Mucosa of gallbladder (tissue), 1 donor: ENCODE measurements at places on chromosomes 16 and 17. TPM values are rescaled to one million over a fixed set of nuclear protein-coding genes. Genes with fewer than 3 reads are reported as not detected.

The TPSG1 gene
- 1.6 TPM for total RNA-seq

The TNFRSF17 gene
- total RNA-seq: 0.46 TPM

The HOXB3 gene
- total RNA-seq: 17.2 TPM

The WNK4 gene
- total RNA-seq: 0.37 TPM

The LRRC37B gene
- total RNA-seq: 22.9 TPM

The ZNF597 gene
- total RNA-seq: 2.3 TPM

The COX6A2 gene
- total RNA-seq: 1.3 TPM

The CHST5 gene
- 0.63 TPM for total RNA-seq

The TBC1D3K gene
- total RNA-seq: not detected

The NSF gene
- 44.7 TPM for total RNA-seq

The PLA2G10 gene
- total RNA-seq: 7.0 TPM

The MYH11 gene
- 1,761 TPM for total RNA-seq

The SMYD4 gene
- 13.2 TPM for total RNA-seq

The CEP112 gene
- 18.6 TPM for total RNA-seq
